ENCODE measurements at places on chromosomes 4 and X. TPM values are rescaled to one million over a fixed set of nuclear protein-coding genes. Genes with fewer than 3 reads are reported as not detected.

CORIN gene
- total RNA-seq = 0.33 TPM

DDIT4L gene
- total RNA-seq = not detected

MAGED1 gene
- 135 TPM for total RNA-seq

PHF8 gene
- total RNA-seq = 23.8 TPM

UGT2B17 gene
- not detected for total RNA-seq

TRIM75 gene
- total RNA-seq = not detected

PLXNB3 gene
- 24.6 TPM for total RNA-seq

PPEF1 gene
- total RNA-seq = not detected

TMPRSS11F gene
- total RNA-seq = not detected

PABPC1L2B gene
- not detected for total RNA-seq

FRAS1 gene
- 38.1 TPM for total RNA-seq

USO1 gene
- total RNA-seq = 72.9 TPM

CXCL5 gene
- 0.33 TPM for total RNA-seq
